ENCODE measurements at places on chromosomes 7 and 10.

GRCh38 chr10:66144016-66144415, 781.8 kb upstream of the LRRTM3 start:
- DNase-seq, result no peak

GRCh38 chr7:12638851-12639456, 48.5 kb upstream of the ARL4A start:
- DNase-seq, result no peak

DNA sequence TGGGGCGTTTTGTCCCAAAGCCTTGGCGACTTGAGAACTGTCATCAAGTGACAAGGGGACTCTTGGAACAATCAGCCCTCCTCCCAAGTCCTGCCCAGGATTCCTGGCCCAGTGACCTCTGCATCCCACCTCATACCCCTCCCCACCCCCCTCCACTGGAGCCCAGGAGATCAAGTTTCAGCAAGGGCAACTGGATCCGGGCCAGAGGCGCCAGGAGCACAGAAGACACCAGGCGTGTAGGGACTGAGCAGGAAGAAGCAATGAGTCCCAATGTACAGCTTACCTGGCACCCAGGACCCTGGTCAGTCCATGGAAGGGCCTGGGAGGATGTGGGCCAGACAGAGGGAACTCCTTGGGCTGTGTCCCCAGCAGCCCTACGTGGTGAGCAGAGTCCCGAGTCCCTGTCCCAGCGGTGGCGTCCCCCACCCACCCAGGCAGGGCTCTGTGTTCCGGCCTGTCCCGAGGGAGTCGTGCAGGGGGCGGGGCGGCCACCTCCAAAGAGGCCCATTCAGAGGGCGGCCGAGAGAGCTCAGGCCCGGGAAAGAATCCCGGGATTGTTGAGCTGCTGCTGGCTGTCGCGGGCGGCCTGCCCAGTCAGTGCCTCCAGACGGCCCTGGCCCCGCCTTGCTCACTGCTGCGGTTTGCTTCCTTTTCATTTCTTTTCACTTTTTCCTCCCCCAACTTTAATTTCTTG, 254.1 kb downstream of the TNS3 start:
- no peak for DNase-seq

- DNase-seq, result no peak
Observed at GRCh38 chr7:157690058-157690832, 353.4 kb downstream of the DNAJB6 start.

GRCh38 chr10:125257521-125258108, 97.3 kb upstream of the CTBP2 start:
- DNase-seq, result no peak

- peak; percentile 33 for DNase-seq
Observed at GRCh38 chr10:100482181-100482833, 19.5 kb downstream of the WNT8B start.

DNA sequence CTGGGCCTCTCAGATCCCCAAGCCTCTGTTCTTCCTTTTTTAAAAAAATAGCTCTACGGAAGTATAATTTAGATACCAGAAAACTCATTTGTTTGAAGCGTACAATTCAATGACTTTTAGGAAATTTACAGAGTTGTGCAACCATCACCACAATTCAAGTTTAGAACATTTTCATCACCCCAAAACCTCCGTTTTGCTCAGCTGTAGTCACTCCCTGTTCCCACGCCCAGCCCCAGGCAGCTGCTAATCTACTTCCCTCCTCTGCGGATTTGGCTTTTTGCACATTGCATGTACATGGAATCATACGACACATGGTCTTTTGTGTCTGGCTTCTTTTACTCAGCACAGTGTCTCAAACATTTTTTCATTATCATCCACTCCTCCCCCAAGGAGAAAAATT, 229.2 kb downstream of the TCF7L2 start:
- no peak for DNase-seq

GRCh38 chr7:24793982-24794648, 36.9 kb upstream of the GSDME start:
- no peak for DNase-seq

DNA sequence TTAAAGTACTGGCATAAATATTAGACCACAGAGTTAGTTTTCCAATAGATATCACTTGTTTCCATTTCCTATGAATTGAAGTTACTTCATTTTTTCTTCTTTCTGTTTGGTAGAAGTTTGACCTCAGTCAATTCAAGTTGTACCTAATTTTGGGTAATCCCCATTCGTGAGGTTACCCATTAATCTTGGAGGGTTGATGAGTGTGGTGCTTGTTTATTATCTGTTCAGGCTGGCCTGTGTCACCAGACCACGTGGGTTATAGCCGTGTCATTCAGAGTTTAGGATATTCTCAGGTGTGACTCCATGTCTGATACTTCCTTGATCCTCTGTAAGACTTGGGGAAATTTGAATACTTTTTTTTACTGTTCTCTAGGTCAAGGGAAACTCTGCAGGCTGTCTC, 133.9 kb upstream of the TPK1 start:
- no peak for DNase-seq

GRCh38 chr7:22827563-22827962, 4.9 kb upstream of the TOMM7 start:
- DNase-seq, result no peak

GRCh38 chr10:649798-650440, 39.5 kb downstream of the DIP2C start:
- no peak for DNase-seq

- DNase-seq, result no peak
Observed at GRCh38 chr7:113799896-113800295, 118.9 kb downstream of the PPP1R3A start.

All from GM18507 (cell line).